B cell (primary cell): ENCODE measurements at places on chromosomes 6 and 20. TPM values are rescaled to one million over a fixed set of nuclear protein-coding genes. Genes with fewer than 3 reads are reported as not detected.
A peak's percentile ranks its signal among the peaks of the same experiment; 100 is the strongest.

Gene GID8
- polyA plus RNA-seq, result 12.4 and 18.4 TPM in 2 replicates

Gene EYS
- not detected in 2 replicates for polyA plus RNA-seq

Gene GNRH2
- not detected in 2 replicates for polyA plus RNA-seq

Gene GJA10
- not detected in 2 replicates for polyA plus RNA-seq

Gene PLA2G7
- 0.04 and 0.13 TPM in 2 replicates for polyA plus RNA-seq

Gene LY6G6F
- 0.32 TPM in 1 of 2 replicates, not detected in the other for polyA plus RNA-seq

Gene RAB22A
- polyA plus RNA-seq, result 7.5 and 8.8 TPM in 2 replicates

Gene PEX7
- 3.9 and 7.8 TPM in 2 replicates for polyA plus RNA-seq

Gene SLC12A5
- not detected in 2 replicates for polyA plus RNA-seq

Gene IL17A
- not detected in 2 replicates for polyA plus RNA-seq

Gene SEC63
- polyA plus RNA-seq, result 12.5 and 27.3 TPM in 2 replicates

Gene RUNX2
- 0.94 and 1.3 TPM in 2 replicates for polyA plus RNA-seq

Gene SAMD5
- not detected in 2 replicates for polyA plus RNA-seq

DNA sequence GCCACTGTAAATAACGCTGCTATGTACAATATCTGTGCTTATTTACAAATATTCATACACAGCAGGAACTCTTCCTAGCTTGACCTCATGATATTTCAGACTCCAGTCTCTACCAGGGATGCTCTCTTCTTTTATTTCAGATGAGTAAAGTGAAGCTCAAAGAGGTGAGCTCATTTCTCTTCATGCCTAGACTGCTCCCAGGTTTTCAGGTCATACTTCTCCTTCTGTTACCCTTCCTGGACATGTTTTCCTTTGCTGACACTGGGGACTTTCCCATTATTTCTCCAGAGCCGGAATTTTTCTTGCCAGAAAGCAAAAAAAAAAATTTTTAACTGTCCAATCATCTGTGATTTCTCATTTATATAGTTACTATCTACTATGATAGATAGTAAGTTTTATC, 147.2 kb upstream of the DST start:
- no peaks in the 10 kb centered on the region for H3K4me1 ChIP-seq
- H3K27ac ChIP-seq, result no peak overlapping the region
- peaks cover 3% of the 10 kb centered on the region for H3K27me3 ChIP-seq
- H3K36me3 ChIP-seq, result no peaks in the 10 kb centered on the region
- no peak for DNase-seq

DNA sequence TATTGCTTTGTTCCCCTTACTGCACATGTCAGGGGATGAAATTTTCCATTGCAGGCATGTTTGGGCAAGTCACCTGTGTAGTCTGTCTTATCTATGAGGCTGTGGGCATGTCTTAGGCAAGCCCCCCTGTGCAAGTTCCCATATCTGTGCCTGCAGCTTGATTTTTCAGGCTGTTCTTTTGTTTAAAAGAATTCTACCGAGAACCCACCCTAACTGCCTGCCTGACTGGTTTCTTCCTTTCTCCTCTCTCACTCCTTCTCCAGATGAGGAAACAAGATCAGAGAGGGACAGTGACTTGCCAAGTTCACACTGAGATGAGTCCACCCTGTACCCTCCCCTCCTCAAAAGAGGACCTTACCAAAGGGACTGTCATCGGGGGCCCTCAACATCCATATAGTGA, 11.0 kb downstream of the TREML2 start:
- H3K27me3 ChIP-seq, result no peaks in the 10 kb centered on the region
- H3K4me3 ChIP-seq, result no peak overlapping the region
- H3K4me1 ChIP-seq, result peaks cover 56% of the 10 kb centered on the region

- peaks cover 19% of the 10 kb centered on the region for H3K36me3 ChIP-seq
- no peak for DNase-seq
- H3K4me1 ChIP-seq, result peaks cover 11% of the 10 kb centered on the region
Measured at GRCh38 chr20:3045042-3045815, 623 bp upstream of the MRPS26 start.

GRCh38 chr6:106167096-106167814, 81.1 kb downstream of the PRDM1 start:
- H3K4me3 ChIP-seq, result no peak overlapping the region
- no peak overlapping the region for H3K27ac ChIP-seq
- no peaks in the 10 kb centered on the region for H3K36me3 ChIP-seq
- no peaks in the 10 kb centered on the region for H3K27me3 ChIP-seq
- no peak for DNase-seq

- H3K27me3 ChIP-seq, result no peaks in the 10 kb centered on the region
- no peaks in the 10 kb centered on the region for H3K36me3 ChIP-seq
- no peak for DNase-seq
- no peak overlapping the region for H3K4me3 ChIP-seq
- H3K27ac ChIP-seq, result no peak overlapping the region
- no peaks in the 10 kb centered on the region for H3K4me1 ChIP-seq
Measured at GRCh38 chr6:139932671-139933070, 558.2 kb upstream of the CITED2 start.

- DNase-seq, result no peak
- H3K27ac ChIP-seq, result no peak overlapping the region
- H3K4me1 ChIP-seq, result peaks cover 16% of the 10 kb centered on the region
- no peaks in the 10 kb centered on the region for H3K27me3 ChIP-seq
Measured at GRCh38 chr6:41571021-41571780, 25.0 kb downstream of the FOXP4 start.

DNA sequence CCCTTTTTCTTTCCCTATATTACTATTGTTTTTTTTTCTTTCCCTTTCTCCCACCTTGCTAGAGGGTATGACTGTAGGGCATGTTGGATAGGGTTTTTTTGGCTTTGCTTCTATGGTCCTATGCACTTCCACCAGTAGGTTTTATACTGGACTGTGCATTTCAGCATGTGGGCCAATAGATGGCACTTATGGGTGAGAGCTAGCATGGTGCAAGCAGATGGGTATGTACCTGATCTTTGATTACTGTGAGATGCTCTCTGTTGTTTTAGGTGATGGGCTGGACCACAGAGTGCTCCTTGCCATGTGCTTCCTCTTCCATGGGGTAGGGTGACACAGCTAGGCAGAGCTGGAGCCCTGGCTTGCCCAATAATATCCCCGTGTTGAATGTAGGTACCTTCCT, 128.5 kb upstream of the CHD6 start:
- no peaks in the 10 kb centered on the region for H3K27me3 ChIP-seq
- H3K27ac ChIP-seq, result no peak overlapping the region
- no peaks in the 10 kb centered on the region for H3K4me1 ChIP-seq
- no peak for DNase-seq
- H3K4me3 ChIP-seq, result no peak overlapping the region

GRCh38 chr20:59822291-59823029, 111.0 kb downstream of the SYCP2 start:
- H3K36me3 ChIP-seq, result no peaks in the 10 kb centered on the region
- H3K4me3 ChIP-seq, result no peak overlapping the region
- H3K4me1 ChIP-seq, result no peaks in the 10 kb centered on the region
- H3K27me3 ChIP-seq, result no peaks in the 10 kb centered on the region

GRCh38 chr6:49072146-49072545, 390.9 kb downstream of the MMUT start:
- no peaks in the 10 kb centered on the region for H3K36me3 ChIP-seq
- H3K4me1 ChIP-seq, result no peaks in the 10 kb centered on the region
- no peak for DNase-seq

GRCh38 chr20:53141201-53142050, 169.3 kb downstream of the TSHZ2 start:
- DNase-seq, result no peak
- no peak overlapping the region for H3K27ac ChIP-seq
- H3K27me3 ChIP-seq, result no peaks in the 10 kb centered on the region
- no peaks in the 10 kb centered on the region for H3K36me3 ChIP-seq
- no peaks in the 10 kb centered on the region for H3K4me1 ChIP-seq
- H3K4me3 ChIP-seq, result no peak overlapping the region

DNA sequence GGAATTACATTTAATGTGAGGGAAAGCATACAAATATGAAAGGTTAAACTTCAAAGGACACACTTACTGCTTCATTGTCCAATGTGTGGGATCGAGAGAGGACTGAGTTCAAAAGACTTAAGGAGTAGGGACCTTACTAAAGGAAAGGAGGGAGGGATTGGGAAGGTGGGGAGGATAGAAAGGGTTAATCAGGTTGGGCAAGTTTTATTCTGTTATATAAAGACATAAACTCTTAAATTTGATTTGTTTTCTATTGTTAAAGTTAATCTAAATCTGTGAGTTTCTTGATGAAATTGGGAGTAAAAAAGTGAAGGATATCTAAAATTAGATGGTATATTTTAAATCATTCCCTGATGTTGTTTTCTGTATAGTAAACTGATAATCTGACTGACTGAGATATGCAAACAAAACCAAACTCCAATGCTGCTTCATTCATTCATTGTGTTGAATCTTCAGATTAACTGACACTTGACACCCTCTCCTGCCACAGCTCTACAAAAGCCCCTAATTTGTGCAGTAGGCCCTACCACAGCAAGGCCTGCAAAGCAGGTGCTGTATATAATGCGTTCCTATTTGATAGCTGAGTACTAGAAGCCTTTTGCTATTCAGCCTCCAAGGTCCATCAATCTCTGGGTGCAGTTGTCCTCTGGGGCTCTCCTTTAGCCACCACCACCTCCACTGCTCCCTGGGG, 1.3 kb upstream of the UBE2J1 start:
- H3K4me3 ChIP-seq, result peak overlapping the region; percentile 91
- H3K36me3 ChIP-seq, result peaks cover 4% of the 10 kb centered on the region
- peaks cover 70% of the 10 kb centered on the region for H3K4me1 ChIP-seq
- peak overlapping the region; percentile 94 for H3K27ac ChIP-seq

GRCh38 chr6:87846434-87846833, 144.4 kb upstream of the AKIRIN2 start:
- no peaks in the 10 kb centered on the region for H3K4me1 ChIP-seq
- no peak overlapping the region for H3K27ac ChIP-seq
- no peaks in the 10 kb centered on the region for H3K36me3 ChIP-seq
- no peaks in the 10 kb centered on the region for H3K27me3 ChIP-seq

DNA sequence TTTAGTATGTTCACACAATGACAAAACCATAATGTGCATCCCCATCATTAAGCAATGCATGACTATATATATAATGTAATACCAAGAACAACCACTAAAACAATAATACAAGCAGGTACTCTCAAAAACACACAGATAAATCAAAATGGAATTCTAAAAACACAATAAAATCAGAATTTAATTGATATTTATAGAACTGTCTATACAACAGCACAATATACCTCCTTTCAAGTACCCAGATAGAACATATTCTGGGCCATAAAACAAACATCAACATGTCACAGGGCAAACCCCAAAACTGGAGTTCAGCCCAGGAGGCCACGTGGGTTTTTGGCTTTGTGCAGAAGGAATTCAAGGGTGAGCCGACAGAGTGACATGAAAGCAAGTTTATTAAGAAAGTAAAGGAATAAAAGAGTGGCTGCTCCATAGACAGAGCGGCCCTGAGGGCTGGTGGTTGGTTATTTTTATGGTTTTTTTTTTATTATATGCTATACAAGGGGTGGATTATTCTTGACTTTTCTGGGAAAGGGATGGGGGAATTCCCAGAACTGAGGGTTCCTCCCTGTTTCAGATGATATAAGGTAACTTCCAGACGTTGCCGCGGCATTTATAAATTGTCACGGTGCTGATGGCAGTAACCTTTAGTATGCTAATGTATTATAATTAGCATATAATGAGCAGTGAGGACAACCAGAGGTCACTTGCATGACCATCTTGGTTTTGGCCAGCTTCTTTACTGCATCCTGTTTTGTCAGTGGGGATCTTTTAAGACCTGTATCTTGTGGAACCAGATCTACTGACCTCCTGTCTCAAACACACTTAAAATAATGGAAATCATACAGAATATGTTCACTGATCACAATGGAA, 5.6 kb downstream of the RAB23 start:
- no peak for DNase-seq
- H3K4me3 ChIP-seq, result no peak overlapping the region
- no peaks in the 10 kb centered on the region for H3K27me3 ChIP-seq
- no peak overlapping the region for H3K27ac ChIP-seq
- no peaks in the 10 kb centered on the region for H3K36me3 ChIP-seq

GRCh38 chr6:38012573-38012972, 193.0 kb downstream of the ZFAND3 start:
- H3K4me1 ChIP-seq, result peaks cover 4% of the 10 kb centered on the region
- no peaks in the 10 kb centered on the region for H3K36me3 ChIP-seq
- H3K27me3 ChIP-seq, result no peaks in the 10 kb centered on the region
- H3K27ac ChIP-seq, result no peak overlapping the region

DNA sequence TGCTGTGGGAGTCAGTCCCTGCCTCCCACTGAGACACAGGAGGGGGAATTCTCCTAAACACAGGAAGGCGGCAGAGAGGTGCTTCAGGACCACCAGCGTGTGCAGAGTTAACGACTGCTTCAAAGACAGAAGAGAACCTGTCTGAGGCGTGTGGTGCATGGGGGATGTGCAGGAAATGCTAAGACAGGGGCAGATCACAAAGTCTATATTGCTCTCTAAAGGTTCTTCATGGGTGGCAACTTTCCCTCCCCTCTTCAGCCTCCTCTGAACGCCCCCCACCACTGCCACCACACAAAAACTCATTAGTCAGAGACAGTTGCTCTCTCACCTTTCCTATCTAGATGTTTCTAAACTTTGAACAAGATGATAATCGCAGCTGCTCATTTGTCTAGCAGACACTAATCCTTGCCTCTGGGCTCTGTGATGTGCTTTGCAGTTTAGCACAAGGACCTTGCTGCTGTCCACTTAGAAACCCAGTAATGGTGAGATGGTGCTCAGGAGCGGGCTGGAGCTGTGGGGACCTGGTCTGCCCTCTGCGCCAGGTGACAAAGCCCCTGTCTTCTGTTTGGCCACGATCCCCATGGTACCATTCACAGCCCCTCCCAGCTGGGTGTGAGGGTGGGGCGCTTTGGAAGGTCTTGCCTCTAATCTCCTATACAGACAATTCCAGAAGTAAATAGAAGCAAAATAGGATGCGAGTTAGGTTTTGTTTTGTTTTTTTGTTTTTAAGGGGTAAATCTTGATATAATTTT, 219.6 kb downstream of the NRN1 start:
- H3K36me3 ChIP-seq, result no peaks in the 10 kb centered on the region
- H3K27me3 ChIP-seq, result no peaks in the 10 kb centered on the region
- no peak overlapping the region for H3K4me3 ChIP-seq

- H3K36me3 ChIP-seq, result no peaks in the 10 kb centered on the region
- H3K27ac ChIP-seq, result no peak overlapping the region
- DNase-seq, result no peak
- H3K27me3 ChIP-seq, result no peaks in the 10 kb centered on the region
Measured at GRCh38 chr6:44554861-44555260, 167.4 kb downstream of the CDC5L start.

GRCh38 chr6:80235647-80236046, 129.2 kb downstream of the BCKDHB start:
- no peaks in the 10 kb centered on the region for H3K36me3 ChIP-seq
- no peak overlapping the region for H3K4me3 ChIP-seq
- DNase-seq, result no peak
- H3K27ac ChIP-seq, result no peak overlapping the region
- no peaks in the 10 kb centered on the region for H3K27me3 ChIP-seq
- H3K4me1 ChIP-seq, result no peaks in the 10 kb centered on the region

DNA sequence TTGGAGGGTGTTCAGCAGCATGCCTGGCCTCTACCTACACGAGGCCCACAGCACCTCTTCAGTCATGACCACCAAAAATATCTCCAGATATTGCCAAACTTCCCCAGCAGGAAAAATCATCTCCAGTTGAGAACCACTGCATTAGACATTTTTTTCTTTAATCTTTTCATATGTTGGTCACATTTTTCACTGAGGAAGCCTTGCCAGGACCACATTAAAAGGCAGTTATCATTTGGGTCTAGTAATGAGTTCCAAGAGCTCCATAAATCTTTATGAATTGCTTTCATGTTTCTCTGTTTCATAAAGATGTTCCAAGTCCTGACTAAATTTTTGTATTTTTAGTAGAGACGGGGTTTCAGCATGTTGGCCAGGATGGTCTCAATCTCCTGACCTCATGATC, 28.8 kb downstream of the MTRES1 start:
- H3K27ac ChIP-seq, result no peak overlapping the region
- no peaks in the 10 kb centered on the region for H3K36me3 ChIP-seq
- no peak for DNase-seq
- H3K4me1 ChIP-seq, result peaks cover 10% of the 10 kb centered on the region
